ENCODE measurements at places on chromosomes 13 and 19.
A peak's percentile ranks its signal among the peaks of the same experiment; 100 is the strongest.

- no peaks in the 10 kb centered on the region for H3K27me3 ChIP-seq
- no peaks in the 10 kb centered on the region for H3K36me3 ChIP-seq
- H3K27ac ChIP-seq, result peak overlapping the region; percentile 99
- peak; percentile 73 for DNase-seq
Observed at GRCh38 chr19:38693380-38694223, 46.2 kb downstream of the ACTN4 start.

GRCh38 chr13:31278869-31279268 lies 79.1 kb downstream of the B3GLCT start:
- no peaks in the 10 kb centered on the region for H3K27me3 ChIP-seq
- H3K4me3 ChIP-seq, result no peak overlapping the region
- DNase-seq, result no peak

DNA sequence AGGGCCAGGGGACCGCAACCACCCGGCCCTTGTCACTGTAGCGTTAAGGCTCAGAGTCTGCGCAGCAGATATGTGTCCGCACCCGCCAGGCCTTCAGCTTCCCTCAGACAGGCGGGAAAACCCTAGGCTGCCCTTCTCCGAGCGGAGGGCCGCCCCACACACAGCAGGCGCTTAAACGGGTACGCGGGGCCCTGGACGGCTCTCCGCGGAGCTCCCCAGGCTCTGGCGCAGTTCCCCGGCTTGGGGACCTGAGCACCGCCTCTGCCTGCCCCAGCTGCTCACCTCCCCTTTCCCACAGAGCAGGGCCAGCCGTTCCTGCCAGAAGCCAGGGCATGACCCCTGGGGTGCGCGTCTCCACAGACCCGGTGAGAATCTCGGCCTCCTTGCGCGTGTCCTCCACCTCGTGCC lies 593 bp downstream of the ZNF135 start:
- H3K36me3 ChIP-seq, result no peaks in the 10 kb centered on the region
- H3K27me3 ChIP-seq, result no peaks in the 10 kb centered on the region
- H3K4me1 ChIP-seq, result no peaks in the 10 kb centered on the region
- no peak for DNase-seq

GRCh38 chr19:6721773-6722172 lies 1.3 kb upstream of the C3 start:
- no peak overlapping the region for H3K4me3 ChIP-seq
- no peaks in the 10 kb centered on the region for H3K36me3 ChIP-seq
- H3K27ac ChIP-seq, result peak overlapping the region; percentile 36
- DNase-seq, result no peak
- no peaks in the 10 kb centered on the region for H3K27me3 ChIP-seq

DNA sequence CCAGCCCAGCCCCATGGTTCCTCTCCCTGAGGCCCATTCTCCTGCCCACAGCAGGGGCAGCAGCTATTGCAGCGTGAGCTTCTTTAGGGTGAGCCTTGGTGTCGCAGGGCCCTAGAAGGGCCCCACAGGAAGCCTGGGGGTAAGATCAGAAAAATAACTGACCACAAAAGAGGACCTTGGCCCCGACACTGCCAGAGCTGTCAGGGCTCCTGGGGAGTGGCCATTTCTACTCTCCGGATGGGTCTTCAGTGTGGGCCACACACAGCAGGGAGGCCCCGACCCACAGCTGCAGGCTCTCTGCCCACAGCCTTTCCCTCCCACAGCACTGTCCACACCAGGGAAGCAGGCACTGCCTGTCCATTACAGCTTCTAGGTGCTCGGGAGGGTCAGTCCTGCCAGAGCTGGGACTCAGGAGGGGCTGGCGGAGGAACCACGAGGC lies 3.5 kb upstream of the SIGLEC8 start:
- H3K4me1 ChIP-seq, result no peaks in the 10 kb centered on the region
- no peak overlapping the region for H3K4me3 ChIP-seq
- no peaks in the 10 kb centered on the region for H3K27me3 ChIP-seq
- no peaks in the 10 kb centered on the region for H3K36me3 ChIP-seq

GRCh38 chr13:45728759-45729158 lies 26.6 kb downstream of the CBY2 start:
- DNase-seq, result no peak
- no peaks in the 10 kb centered on the region for H3K27me3 ChIP-seq
- no peaks in the 10 kb centered on the region for H3K4me1 ChIP-seq

DNA sequence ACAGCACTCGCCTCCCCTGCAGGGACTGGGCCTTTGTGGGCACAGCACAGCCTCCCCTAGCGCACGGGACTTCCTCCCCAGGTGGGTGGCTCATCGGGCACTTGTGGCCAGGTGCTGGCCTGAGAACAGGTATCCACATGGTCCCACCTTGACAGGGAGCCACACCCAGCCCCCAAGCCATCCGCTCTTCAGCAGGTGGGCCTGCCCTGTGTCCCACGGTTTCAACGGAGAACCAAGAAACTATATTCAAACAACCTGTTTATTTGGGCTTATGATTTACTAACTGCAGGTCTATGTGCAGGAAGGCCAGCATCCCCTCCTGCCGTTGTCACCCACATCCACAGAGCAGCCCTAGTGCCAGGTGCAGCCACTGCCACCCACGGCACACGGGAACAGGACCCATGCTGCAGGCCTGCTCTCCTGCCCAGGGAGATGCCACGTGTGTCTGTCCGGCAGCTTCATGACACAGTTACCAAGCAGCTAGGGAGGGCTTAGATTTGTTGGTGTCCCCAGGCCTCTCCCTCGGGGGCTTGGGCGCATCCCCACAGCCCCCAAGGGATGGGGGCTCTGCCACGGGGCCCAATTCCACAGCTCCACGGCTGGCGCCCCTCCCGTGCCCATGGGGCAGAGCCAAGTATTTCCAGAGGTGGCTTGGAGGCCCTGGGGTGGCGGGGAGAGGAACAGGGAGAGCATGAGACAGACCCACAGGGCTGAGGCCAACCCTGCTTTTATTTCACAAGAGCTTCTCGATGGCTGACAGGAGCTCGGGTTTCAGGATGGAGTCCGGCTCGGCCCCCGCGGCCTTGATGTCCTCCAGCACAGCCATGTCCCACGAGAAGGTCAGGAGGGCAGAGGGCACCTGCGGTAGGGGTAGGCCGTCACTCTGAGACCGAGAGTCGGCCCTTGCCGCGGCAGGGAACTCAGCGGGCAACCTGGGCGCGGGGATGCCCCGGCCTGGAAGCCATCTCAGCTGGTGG lies 12.5 kb downstream of the UBXN6 start:
- no peak overlapping the region for H3K27ac ChIP-seq
- no peaks in the 10 kb centered on the region for H3K27me3 ChIP-seq
- peaks cover 26% of the 10 kb centered on the region for H3K36me3 ChIP-seq
- H3K4me1 ChIP-seq, result no peaks in the 10 kb centered on the region
- H3K4me3 ChIP-seq, result no peak overlapping the region

DNA sequence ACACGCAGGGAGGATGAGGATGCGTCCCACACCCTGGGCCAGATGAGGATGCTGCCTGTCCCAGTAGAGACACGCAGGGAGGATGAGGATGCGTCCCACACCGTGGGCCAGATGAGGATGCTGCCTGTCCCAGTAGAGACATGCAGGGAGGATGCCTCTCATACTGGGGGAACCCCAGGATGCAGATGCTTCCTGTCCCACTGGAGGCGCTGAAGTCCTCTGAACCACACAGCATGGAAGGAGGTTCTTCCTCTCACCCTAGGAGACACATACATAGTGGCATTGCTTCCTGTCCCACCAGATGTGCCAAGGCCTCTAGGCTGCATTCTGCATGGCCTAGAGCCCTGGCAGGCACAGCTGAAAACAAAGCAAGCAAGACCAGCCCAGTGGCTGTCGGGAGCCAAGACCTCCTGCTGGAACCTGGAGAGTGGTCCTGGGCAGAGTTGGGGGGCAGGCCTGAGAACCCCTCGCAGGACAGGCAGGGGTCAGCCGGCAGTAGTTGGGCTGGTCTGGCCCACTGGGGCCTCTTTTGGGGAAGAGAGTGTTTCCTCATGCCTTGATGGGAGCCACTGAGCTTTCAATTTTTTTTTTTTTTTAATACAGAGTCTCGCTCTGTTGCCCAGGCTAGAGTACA lies 4.3 kb downstream of the HPN start:
- peaks cover 9% of the 10 kb centered on the region for H3K4me1 ChIP-seq
- no peaks in the 10 kb centered on the region for H3K36me3 ChIP-seq
- H3K27ac ChIP-seq, result no peak overlapping the region
- H3K4me3 ChIP-seq, result no peak overlapping the region
- DNase-seq, result no peak

DNA sequence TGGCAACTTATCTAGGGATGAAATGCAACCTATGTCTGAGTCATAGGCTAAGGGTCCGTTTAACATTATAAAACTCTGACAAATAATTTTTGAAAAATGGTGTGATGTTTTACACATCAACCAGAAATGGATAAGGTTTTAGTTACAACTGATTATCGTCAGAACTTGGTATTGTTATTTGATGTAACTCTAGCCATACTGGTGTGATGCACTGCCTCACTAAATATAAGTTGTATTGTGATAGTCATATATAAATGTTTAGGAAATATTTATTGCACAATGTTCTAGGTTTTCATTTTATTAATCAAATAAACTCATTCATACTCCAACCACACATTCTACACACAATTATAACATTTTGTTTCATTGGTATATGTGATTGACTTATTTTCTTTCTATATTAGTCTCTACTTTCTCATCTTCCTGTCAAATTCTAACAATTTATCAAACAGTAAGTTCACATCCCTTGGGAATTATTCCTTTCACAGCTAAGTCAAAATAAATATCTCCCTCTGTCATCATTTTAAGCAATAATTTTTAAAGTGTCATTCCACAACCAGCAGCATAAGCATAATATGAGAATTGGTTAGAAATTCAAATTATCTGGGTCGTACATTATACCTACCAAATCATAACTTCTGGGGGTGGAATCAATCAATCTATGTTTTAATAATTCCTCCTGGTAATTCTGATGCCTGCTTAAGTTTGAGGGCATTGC lies 873.9 kb downstream of the SLITRK1 start:
- H3K4me3 ChIP-seq, result no peak overlapping the region
- no peak for DNase-seq
- no peak overlapping the region for H3K27ac ChIP-seq
- no peaks in the 10 kb centered on the region for H3K36me3 ChIP-seq
- no peaks in the 10 kb centered on the region for H3K4me1 ChIP-seq
- no peaks in the 10 kb centered on the region for H3K27me3 ChIP-seq

DNA sequence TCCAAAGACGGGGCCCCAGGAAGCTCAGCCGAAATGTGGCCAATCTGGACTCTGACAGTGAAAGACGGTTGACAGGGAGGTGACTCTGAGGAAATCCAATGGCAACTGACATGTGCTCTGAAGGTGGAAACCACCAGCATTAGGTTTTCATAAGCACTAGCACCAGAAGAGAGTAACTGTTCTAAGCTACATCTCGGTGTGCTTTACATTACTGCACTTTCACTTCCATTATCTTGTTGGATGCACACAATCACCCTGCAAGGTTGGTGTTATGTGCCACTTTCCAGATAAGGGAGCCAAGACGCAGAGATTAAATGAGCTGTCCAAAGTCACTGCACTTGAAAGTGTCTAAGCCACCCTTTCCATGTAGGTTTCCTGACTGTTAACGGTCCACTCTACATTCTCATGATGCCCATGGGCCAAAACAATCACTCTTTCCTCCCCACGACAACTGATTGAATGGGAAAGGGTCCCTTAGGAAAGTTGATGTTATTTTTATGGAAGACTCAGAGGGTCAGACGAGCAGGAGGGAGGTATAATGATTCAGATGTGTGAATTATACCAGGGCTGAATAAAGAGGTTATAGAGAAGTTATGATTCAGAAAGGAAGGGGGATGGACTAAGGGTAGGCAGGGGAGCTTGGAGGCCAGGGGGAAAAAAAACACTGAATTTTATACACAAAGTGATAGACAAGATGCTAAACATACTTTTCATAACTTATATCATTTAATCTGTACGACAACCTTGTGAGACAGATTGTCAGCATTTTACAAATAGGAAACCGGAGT lies 52.8 kb downstream of the RUBCNL start:
- H3K27ac ChIP-seq, result no peak overlapping the region
- H3K27me3 ChIP-seq, result no peaks in the 10 kb centered on the region
- DNase-seq, result no peak
- no peak overlapping the region for H3K4me3 ChIP-seq

GRCh38 chr13:44872751-44873150 lies 116.5 kb downstream of the NUFIP1 start:
- H3K36me3 ChIP-seq, result no peaks in the 10 kb centered on the region
- H3K27ac ChIP-seq, result no peak overlapping the region
- H3K4me3 ChIP-seq, result no peak overlapping the region
